CD8-positive, alpha-beta memory T cell (primary cell): ENCODE measurements at places on chromosomes 2 and 18. TPM values are rescaled to one million over a fixed set of nuclear protein-coding genes. Genes with fewer than 3 reads are reported as not detected.

DNA sequence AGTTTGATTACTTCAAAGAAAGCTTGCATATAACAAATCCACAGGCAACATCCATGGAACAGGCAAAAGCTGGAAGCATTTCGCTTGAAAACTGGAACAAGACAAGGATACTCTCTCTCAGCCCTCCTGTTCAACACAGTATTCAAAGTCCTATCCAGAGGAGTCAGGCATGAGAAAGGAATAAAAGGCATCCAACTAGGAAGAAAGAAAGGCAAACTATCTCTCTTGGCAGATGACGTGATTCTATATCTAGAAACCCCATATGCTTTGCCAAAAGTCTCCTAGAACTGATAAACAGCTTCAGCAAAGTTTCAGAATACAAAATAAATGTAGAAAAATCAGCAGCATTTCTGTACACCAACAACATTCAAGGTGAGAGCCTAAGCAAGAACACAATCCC lies 34.1 kb upstream of the MC4R start:
- DNase-seq, result no peak

GRCh38 chr2:64383016-64383591 lies 70.9 kb upstream of the LGALSL start:
- no peak for DNase-seq

Gene MARCHF4
- not detected for total RNA-seq

- DNase-seq, result no peak
Measured at GRCh38 chr18:59293317-59293716, 20.1 kb upstream of the RAX start.

DNA sequence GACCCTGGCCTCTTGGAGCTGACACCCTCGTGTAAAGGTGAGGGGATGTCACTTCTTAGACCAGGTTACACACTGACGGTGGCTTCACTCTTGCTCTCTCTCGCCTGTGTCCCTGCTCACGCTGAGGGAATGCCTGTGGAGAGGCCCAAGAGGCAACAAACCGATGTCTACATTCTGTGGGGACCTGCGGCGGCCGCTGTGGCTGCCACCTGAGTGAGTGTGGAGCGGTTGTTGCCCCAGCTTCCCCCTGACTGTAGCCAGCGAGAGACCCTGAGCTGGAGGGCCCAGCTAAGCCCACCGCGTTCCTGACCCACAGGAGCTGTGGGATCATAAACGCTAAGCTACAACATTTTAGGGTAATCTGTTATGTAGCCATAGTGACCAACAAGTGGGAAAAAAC lies 55.7 kb upstream of the ASAP2 start:
- DNase-seq, result no peak

GRCh38 chr18:35880788-35881455 lies 91.6 kb upstream of the RMP24 start:
- DNase-seq, result no peak

DNA sequence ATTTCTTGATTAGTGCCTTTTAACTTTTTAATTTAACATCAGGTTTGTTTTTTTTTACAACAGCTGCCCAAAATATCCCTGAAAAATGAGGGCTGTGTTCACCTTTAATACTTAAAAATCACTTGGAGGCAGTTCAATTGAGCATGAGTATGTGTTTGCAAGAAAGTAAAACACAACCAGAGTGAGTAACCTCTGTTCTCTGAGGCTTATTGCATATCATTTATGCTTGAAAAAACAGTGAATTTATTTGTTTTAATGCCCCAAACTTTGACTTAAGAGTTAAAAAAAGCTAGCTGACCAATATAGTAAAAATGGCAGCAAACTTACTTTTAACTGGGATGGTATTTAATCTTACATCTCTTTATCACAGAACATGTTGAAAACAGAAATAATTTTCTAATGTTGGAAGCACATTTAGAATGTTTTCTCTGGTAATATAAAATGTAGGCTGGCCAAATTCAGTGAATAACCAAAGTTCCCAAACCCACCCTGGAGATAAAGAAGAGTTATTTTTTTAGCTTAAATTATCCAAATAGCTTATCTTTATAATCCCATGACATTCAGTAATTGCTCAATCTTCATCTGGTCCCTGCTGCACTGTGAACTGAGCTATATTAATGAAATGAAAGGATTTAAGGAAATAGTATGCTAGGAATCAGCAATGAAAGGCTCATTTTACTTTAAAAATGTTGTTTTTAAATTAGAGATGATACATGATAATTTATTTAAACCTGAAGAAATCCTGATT lies 24.8 kb upstream of the EFEMP1 start:
- DNase-seq, result no peak

Gene TMEM37
- not detected for total RNA-seq

DNA sequence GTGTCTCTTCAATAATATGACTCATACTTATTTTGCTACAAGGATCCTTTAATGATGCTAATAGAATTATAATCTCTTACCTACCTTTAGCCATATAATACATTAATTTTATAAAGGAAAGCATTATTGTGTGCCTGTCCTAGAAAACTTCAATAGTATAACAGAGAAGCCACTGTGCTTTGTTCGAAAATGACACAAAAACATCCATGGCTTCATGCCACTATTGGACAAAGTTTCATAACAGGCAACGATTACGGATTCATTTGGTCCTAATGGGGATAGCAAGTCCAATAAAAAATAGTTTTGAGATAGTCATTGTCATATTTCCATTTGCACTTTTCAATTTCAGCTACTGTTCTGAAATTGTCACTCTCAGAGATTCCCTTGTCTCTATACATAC lies 52.5 kb upstream of the CCDC150 start:
- DNase-seq, result no peak

DNA sequence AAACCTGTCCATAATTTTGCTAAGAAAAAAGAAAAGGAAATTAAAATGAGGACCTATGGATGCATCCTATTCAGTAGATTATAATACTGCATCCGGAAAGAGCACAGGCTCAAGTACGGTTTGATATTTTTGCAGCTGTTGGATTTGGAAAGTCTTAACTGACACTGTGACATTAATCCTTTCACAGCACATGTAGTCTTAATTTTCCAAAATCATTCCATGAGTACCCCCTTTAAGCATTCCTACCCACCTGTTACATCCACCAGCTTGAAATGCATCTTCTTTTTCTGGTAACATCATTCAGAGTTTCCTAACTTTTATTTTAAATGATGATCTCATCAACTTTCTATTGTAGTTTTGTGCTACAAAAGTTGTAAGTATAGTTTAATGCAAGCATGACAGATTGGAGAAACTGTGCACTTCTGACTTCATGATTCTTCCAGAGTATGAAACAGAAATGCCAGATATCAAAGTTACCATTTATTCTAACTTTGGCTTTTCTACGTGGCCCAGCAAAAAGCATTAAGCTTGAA lies 113.5 kb downstream of the ESCO1 start:
- DNase-seq, result no peak

DNA sequence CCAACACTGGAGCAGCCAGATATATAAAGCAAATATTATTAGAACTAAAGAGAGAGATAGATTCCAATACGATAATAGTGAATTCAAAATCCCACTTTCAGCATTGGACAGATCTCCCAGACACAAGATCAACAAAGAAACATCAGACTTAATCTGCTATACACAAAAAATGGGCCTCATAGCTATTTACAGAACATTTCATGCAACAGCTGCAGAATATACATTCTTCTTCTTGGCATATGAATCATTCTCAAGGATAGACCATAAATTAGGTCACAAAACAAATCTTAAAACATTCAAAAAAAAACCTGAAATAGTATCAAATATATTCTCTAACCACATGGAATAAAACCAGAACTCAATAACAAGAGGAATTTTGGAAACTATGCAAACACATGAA lies 23.8 kb upstream of the BAZ2B start:
- DNase-seq, result no peak

Gene FAM228B
- 6.0 TPM for total RNA-seq

DNA sequence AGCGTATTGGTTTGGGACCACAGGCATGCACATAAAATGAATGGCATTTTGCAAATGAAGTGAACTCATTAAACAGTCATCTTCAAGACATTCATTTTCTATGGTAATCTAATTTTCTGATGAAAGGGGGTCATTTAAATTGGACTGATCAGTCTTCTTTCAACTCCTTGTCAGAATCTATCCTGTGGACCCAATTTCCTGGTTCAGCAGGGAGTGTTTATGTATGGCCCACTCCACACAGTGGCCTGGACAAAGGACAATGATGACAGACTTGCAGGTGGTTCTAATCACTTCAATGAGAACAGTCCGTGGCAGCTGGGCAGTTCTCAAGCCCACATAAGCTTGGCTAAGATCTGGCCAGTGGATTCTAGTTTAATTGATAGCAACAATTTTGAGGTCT lies 448.1 kb downstream of the DCDC2C start:
- DNase-seq, result no peak

Gene SNORC
- total RNA-seq, result 2.5 TPM

Gene HJURP
- total RNA-seq, result 41.2 TPM

DNA sequence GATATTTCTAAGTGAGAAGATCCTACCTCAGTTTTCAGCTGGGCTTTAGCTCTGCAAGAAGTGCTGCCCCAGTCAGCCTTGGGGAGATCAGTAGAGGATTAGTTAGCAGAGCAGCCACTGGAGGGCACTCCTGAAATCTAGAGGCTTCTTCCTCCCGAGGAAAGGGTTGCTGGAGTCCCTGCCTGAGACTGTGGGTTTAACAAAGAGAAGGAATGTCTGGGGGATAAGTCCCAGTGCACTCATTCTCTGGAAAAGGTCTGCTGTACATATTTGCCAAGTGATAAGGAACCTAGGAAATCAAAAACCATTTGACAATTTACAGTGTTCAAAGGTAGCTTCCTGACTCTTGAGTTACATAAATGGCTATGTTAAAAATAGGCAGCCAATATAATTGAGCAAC lies 207.2 kb downstream of the SLC8A1 start:
- no peak for DNase-seq

Gene NAT8
- not detected for total RNA-seq

DNA sequence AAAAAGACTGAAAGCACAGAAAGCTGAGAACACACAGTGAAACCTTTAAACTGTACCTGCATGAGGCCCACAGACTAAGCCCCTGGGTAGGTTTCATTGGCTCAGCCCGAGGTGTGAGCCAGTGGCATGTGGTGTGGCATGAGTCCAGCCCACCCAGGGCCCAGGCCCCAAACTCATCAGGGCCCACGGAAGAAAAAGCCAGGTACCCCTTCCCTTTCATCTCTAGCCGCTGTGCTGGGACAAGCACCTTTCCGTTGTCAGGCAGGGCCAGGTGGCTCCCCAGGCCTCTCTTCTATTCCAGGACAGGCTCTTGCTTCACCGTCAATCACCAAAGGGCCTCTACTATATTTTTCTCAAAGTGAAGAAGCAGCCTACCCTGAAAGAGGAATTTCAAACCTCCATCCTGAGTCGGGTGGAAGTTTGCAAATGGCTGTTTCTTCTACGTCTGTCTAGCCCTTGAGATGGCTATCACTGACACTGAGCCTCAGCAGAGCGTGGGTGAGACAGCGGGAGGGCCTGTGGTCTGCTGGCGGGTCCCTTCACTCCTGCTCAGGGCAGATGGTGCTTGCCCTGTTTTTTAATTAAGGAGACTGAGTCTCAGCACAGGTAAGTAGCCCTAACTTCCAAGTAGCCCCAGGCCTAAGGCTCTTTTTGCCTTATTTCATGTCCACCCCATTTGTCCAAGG lies 8.6 kb downstream of the DNAJB2 start:
- DNase-seq, result no peak

DNA sequence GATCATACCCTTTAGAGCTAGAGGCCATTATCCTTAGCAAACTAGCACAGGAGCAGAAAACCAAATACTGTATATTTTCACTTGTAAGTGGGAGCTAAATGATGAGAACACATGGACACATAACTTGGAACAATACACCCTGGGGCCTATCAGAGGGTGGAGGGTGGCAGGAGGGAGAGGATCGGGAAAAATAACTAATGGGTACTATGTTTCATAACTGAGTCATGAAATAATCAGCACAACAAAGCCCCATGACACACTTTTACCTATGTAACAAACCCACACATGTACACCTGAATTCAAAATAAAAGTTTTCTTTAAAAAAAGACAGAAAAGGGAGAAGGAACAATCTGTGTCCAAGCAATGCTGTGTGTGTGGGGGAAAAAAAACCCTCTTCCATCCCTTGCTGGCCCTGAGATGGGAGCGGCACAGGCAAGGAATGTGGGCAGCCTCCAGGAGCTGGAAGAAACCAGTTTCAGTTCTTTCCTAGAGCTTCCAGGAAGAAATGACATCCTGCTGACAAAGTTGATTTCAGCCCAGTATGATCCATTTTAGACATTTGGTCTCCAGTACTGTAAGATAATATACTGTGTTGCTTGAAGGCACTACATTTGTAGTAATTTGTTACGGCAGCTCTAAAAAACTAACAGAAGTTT lies 458.7 kb upstream of the CNTNAP5 start:
- DNase-seq, result no peak

Gene MPP4
- total RNA-seq, result not detected

DNA sequence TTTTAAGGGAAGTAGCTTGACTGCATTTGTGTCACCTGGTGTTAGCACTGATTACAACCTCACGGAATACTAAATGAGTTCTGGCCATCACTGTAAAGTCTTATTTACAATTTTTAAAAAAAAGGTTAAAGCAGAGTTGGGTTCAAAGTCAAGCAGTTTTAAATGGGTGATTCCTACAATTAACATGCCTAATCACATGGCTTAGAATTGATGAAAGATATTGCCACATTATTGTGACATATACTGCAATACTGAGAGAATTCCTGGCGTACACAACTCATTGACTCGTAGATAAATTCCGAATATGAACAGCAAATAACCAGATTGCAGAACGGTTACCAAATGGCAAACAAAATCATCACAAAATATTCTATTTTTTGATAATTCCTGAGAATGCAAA lies 34.2 kb downstream of the ROCK2 start:
- DNase-seq, result no peak

Gene DSG4
- not detected for total RNA-seq

DNA sequence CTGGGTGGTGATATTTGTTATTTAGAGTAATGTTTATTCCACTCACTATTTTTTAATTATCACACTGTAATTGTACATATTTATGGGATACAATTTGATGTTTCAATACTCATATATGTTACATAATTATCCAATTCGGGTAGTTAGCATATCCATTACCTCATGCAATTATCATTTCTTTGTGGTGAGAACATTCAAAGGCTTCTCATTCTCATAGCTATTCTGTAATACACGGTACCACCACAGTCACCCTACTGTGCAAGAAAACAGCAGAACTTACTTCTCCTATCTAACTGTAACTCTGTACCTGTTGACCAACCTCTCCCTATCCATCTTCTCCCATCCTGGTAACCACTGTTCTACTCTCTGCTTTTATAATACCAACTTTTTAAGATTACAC lies 4.6 kb downstream of the TBC1D8 start:
- no peak for DNase-seq

- DNase-seq, result no peak
Measured at GRCh38 chr2:96860065-96861029, 2.5 kb upstream of the ANKRD39 start.

DNA sequence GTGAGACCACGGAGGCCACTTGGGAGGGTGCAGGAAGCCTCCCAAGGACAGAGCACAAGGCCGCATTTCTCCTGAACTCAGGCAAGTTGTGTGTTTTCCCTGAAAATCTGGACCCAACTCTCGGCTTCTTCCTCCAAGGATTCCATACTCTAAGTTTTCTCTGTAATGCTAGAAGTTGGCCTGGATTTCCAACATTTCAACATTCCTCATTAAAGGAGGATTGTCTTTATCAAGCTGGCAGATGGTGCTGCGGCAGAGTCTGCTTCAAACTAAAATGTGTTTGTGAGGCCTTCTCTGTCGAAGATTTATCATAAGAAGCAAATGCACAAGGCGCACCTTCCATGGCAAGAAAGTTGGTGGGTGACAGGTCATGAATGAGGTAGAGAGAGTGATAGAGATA lies 94.4 kb upstream of the SATB2 start:
- DNase-seq, result no peak

GRCh38 chr18:46649071-46649862 lies 7.8 kb downstream of the LOXHD1 start:
- no peak for DNase-seq

Gene CCL20
- total RNA-seq, result 3.5 TPM
